G401 (cell line): ENCODE measurements at places on chromosomes 11 and 22. TPM values are rescaled to one million over a fixed set of nuclear protein-coding genes. Genes with fewer than 3 reads are reported as not detected.

DNA sequence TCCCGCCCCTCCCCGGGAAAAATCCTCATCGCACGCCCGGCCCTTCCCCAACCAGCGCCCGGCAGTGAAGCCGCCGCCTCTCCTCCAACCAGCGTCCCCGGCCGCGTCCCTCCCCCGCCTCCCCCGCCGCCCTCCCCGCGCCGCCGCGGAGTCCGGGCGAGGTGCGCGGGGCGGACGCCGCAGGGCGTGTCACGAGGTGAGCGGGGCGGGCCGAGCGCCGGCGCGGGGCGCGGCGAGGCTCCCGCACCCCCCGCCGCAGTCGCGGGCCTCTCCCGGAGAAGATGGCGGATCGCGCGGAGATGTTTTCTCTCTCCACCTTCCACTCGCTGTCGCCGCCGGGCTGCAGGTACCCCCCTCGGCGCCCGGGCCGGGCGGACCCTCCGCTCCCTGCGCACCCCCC, at the start of gene MAPK8IP2:
TSS of gene MAPK8IP2 (plus strand) at position 256 of the 400 bp plus-strand sequence. CDS start at position 282, 26 bp downstream.
- peak; percentile 72 for DNase-seq

DNA sequence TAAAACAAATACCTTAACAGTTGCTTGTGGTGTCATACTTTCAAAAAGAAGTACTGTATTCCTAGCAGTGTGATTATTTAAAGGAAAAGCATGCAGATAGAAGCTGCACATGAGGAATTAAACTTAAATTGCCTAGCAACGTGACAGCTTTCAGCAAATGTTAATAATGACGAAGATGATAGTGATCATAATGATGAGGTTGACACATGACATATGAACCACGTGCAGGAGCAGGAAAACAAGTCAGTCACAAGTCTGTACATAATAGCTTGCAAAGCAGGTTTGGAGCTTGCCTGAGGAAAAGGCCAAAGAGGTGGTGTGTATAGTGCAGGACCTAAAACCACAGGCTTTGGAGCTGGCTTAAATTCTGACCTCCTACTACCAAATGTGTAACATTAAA, 30.6 kb upstream of the PIK3C2A start:
- no peak for DNase-seq

- no peak for DNase-seq
Observed at GRCh38 chr22:20423906-20424551, 13.6 kb downstream of the SCARF2 start.

DNA sequence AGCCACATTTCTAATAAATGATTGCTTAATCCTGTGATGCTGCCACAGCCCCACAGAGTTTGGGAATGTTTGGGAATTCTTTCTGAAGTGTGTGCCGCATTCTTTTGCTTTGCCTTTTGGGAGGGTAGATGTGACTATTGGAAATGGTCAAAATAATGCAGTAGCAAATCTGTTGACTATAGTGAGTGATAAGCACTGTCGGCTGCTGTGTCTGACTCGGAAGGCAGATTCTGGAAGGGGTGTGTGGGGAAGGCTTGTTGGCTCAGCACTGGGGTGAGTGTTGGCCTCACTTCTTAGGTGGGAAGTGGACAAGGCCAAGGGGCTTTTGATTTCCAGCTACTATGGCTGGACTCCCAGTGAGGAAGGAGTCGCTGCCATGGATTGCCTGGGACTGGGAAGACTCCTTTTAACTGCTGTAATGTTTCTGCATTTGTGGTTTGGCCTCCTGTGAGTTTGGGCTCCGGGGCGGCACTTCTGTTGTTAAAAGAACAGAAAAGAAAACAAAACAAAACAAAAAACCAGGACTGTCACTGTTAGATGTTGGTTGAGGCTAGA, 20.1 kb downstream of the ZBTB16 start:
- no peak for DNase-seq

- no peak for DNase-seq
Observed at GRCh38 chr11:75433443-75433842, 440 bp upstream of the KLHL35 start.

GRCh38 chr11:130999086-130999485, 82.8 kb upstream of the SNX19 start:
- DNase-seq, result no peak

DNA sequence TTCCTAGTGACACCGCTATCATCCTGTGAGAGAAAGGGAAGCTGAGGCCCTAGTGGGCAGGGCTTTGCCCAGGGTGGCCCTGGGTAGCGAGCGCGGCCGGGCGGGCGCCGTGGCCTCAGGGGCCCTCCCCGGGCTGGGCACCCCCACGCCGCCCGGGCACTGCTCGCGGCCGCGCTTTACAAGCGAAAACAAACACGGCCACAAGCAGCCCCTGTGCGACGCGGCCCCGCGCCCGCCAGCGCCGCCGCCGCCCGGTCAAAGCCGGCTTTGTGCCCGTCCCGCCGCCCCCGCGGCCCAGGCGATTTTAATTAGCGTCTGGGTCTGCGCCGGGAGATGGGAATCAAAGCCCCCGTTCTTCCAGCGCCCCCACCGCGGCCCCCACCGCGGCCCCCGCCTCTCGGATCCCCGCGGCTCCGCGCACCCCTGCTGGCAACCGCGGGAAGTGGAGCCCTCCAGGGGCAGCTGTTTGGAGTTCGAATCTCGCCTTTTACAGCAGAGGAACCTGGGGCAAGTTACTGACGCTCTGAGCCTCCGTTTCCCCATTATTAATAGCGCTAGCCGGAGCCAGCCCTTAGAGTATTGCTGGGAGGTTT, 47.9 kb downstream of the CHRDL2 start:
- DNase-seq, result peak; percentile 30

DNA sequence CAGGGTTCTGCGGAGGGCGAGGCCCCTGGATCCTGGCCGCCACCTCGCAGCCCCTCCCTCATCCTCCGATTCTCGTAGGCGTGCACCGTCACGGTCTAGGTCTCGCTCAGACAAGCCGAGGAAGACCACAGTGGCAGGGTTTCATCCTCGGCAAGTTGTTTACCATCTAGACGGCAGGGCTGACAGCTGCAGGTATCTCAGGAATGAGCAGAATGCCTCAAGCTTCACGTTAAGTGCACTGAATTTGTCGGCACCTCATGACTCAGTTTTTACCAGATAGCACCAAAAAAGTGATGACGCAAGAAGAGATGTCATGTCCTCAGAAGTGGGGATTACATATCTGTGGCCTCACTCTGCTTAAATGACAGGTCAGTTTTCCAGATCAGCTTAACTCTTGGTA, 35.1 kb downstream of the WT1 start:
- DNase-seq, result no peak

GRCh38 chr11:71548120-71548519, at the start of gene KRTAP5-9:
TSS of gene KRTAP5-9 (plus strand) at chr11:71548420. CDS start at chr11:71548658, 238 bp downstream.
- no peak for DNase-seq

DNA sequence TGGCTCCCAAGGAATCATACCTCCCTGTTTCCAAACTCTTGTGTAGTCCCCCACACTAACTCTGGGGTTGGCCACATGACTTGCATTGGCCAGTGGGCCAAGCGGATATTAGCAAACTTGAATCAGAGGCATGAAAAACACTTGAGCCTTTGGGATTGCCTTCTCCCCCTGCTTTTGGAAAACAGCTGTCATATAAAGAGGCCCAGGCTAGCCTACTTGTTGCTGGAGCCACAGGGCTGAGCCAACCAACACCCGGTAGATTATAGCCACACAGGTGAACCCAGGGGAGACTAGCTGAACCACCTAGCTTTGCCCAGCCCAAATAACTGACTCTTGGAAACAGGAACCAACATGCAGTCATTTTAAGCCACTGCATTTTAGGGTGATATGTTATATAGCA, 354.8 kb downstream of the TENM4 start:
- DNase-seq, result no peak

ASPHD2 gene
- total RNA-seq, result 2.8 and 3.2 TPM in 2 replicates

ABCG4 gene
- 0.06 and 1.7 TPM in 2 replicates for total RNA-seq

BEST1 gene
- 0.10 and 0.18 TPM in 2 replicates for total RNA-seq

POTEH gene
- not detected in 2 replicates for total RNA-seq

CD248 gene
- 0.58 TPM in 1 of 2 replicates, not detected in the other for total RNA-seq
